Forelimb muscle (tissue), 1 donor: ENCODE measurements at places on chromosomes 11 and 22.

GRCh38 chr11:45896422-45896984, 10.6 kb downstream of the FREY1 start:
- no peak for DNase-seq

- DNase-seq, result no peak
Observed at GRCh38 chr11:120372296-120372695, 36.1 kb downstream of the ARHGEF12 start.

GRCh38 chr11:92702037-92702804, 267.2 kb upstream of the MTNR1B start:
- no peak for DNase-seq

DNA sequence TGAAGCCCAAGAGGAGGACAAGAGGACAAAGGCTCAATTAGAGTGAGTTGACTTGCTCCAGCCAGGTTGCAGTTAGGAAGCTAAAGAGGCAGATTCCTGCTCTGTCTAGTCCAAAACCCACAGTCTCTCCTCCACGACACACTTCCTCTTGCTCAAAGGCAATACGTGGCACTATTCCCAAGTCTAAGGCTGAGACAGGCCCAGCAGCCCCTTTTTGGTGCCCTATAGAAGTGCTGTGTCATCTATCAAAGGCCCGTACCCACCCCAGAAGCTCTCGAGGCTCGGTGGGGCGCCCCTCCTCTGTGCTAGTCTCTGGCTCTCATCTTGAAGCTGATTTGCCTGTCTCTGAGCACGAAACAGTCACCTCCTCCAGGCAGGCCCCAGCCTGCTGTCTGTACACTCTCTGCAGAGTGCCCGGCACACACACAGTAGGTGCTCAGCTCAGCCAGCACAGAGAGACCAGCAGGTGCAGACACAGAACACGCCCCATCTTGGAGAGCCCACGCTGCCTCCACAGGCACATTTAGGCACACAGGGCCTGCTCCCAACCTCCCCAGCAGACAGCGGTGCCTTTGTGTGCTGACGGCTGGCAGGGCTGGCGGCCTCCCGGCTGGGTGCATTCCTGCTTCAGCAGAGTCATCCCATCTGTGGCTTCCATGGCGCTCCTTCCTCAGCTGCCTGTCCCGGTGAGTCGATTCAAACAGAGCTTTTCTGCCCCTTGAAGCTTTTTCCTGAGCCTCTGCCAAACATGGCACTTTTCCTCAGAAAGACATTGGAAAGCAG, 52.8 kb downstream of the MYH9 start:
- DNase-seq, result no peak

DNA sequence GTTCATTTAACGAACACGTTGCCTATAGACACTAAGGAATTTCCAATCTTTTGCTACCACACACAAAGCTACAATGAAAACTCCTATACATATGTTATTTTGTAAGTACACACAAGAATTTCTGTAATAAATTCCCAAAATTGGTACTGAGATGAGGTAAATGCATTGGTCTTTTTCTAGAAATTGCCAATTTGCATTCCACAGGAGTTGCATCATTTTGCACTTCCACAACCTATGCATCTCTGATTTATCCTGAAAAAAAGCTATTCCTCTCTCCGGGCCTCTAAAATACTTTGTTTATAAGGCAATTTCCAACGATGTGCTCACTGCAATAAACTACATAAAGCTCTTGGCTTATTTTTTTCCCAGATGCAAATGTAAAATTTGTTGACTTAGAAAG, 24.9 kb downstream of the IMMP1L start:
- no peak for DNase-seq

GRCh38 chr11:70255477-70256116, 14.9 kb upstream of the PPFIA1 start:
- DNase-seq, result no peak

GRCh38 chr11:77819921-77820564, 479 bp downstream of the RSF1 start:
- DNase-seq, result no peak

GRCh38 chr11:70671611-70672010, 273.3 kb downstream of the CTTN start:
- no peak for DNase-seq
